ENCODE measurements at places on chromosomes 11 and 22. TPM values are rescaled to one million over a fixed set of nuclear protein-coding genes. Genes with fewer than 3 reads are reported as not detected.

Gene KRTAP5-5
- total RNA-seq, result not detected

Gene FAM180B
- not detected for total RNA-seq

Gene ANKRD42
- total RNA-seq, result 8.0 TPM

Gene MRGPRX3
- total RNA-seq, result not detected

Gene IFITM10
- 1.1 TPM for total RNA-seq

Gene RAB36
- 0.98 TPM for total RNA-seq

Gene PHETA2
- 11.6 TPM for total RNA-seq

Gene DDTL
- total RNA-seq, result 3.0 TPM

Gene KCNK4
- total RNA-seq, result not detected

DNA sequence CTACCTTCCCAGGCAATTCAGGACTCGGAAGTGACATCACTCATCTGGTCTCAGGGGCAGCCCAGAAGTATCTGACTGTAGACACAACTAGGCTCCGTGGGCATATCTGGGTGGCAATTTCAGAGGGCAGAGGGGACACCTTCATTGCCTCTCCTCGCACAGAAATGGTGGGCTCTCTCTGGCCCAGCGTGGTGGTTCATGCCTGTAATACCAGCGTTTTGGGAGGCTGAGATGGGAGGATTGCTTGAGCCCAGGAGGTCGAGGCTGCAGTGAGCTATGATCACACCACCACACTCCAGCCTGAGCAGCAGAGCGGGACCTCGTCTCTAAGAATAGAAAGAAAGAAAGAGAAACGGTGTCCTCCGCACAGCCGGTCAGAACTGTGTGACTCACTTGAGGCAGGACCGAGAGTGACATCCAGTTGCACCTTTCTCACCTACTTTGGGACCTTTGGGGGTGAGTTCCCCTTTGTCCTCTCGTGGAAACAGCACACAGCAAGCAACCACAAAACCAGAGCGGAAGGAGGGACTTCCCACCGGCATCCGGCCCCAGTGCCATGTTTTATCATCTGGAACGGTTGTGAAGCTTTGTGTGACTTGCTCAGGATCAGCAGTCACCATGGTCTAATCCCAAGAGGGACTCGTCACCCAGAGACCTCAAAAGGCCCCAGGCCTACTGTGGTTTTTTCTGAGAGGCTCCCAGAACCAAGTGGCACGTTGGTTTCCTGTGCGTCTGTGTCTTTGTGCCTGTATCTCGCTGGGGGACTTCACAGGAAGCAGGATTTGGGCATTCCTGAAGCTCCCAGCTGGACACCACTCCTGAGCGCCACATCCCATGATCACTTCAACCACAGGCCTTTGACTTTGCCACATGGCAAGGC, 38.4 kb upstream of the EMID1 start:
- DNase-seq, result no peak

- no peak for DNase-seq
These were observed 143.6 kb upstream of the ANO5 start for GRCh38 chr11:22049276-22049675.

- DNase-seq, result no peak
These were observed 135.4 kb downstream of the SLC17A6 start for GRCh38 chr11:22473586-22473985.

GRCh38 chr11:56624661-56625110, 10.0 kb upstream of the OR5M1 start:
- peak; percentile 27 for DNase-seq

DNA sequence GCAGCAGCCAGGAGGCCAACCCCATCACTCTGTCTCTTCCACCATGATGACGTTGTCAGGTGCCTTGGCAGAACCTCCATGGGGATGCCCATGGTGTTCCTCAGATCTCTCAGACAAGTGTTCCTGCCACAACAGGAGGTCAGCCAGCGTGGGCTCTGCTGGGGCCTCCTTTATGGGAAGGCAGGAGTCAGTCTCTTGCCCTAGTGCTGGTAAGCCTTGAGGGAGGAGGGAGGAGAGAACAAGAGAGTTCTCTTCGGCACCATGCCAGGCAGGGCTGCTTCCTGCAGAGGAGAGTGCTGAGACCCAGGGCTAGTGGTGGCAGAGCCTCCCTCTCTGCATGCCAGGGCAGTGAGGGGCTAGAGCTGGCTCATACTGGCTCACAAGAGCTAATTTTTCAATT, 32.5 kb downstream of the GNAZ start:
- DNase-seq, result no peak

DNA sequence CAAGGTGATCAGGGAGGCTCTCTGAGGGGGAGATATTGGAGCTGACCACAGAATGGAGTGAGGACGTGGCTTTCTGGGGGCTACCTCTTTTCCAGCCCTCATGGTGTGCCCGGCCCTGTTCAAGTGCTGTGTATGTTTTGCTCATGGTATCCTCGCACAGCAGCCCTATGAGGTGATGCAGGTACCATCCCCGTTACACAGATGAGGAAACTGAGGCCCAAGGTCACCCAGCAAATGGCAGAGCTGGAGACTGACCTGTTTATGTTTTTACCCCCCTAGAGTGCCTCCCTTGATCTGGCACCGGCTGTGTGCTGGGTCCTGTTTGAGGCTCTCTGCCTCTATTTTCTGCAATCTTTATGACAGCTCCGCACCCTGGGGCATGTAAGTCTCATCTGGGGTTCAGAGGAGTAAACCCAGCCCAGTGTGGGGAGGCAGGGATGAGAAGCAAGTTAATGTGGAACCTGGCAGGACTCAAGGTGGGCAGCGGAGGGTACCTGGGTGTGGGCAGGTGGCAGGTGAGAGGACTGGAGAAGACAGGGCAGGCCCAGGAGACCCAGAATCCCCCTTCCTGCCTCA, 20.8 kb downstream of the SGSM1 start:
- no peak for DNase-seq

DNA sequence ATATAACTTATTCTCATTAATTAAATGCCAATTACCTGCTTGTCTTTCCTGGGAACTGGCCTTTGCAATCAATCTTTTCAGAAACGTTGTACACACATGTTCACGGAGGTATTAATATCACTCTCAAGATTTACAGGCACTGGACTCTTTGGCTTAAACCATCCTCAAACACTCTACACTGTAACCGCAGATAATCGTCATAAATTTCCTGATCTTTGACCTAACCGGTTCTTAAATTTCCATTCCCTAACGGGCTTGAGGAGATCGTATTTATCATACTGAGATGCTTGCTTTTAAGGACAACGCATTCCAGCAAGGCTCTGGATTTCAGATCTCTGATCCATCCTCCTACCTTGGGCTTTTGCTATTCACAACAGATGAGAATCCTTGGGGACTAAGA, 72.8 kb downstream of the ARL14EP start:
- DNase-seq, result no peak

DNA sequence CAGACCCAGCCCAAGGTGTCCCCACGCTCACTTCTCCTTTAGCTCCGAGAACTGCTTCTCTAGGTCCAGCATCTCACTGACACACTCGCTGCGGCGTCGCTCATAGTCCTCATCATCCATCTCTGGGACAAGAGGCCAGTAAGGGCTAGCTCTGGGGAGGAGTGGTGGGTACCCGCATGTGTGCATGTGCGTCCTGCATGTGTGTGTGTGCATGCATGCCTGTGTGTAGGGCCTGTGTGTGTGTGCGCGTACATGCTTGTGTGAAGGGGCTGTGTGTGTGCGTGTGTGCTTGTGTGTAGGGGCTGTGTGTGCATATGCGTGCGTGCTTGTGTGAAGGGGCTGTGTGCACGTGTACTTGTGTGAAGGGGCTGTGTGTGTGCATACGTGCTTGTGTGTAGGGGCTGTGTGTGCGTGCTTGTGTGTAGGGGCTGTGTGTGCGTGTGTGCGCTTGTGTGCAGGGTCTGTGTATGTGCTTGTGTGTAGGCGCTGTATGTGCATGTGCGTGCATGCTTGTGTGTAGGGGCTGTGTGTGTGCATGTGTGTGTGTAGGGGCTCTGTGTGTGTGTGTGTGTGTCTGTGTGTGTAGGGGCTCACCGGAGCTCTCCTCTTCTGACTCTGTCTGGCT, 3.3 kb downstream of the BRMS1 start:
- DNase-seq, result no peak

GRCh38 chr11:134086376-134086775, 17.5 kb downstream of the JAM3 start:
- no peak for DNase-seq

DNA sequence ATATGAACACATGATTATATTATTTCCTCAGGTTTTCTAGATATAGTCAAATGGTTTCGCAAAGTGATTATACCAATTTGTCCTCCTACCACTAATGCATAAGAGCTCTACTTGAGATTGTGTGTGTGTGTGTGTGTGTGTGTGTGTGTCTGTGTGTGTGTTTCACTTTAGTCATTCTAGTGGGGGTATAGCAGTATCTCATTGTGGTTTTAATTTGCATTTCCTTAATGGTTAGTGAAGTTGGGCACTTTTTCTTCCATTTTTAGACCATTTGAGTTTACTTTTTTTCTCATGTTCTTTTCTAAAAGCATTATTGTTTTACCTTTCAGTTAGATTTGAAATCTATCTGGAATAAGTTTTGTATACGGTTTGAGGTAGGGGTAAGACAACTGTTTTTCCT, 12.9 kb downstream of the CAPN5 start:
- DNase-seq, result no peak

DNA sequence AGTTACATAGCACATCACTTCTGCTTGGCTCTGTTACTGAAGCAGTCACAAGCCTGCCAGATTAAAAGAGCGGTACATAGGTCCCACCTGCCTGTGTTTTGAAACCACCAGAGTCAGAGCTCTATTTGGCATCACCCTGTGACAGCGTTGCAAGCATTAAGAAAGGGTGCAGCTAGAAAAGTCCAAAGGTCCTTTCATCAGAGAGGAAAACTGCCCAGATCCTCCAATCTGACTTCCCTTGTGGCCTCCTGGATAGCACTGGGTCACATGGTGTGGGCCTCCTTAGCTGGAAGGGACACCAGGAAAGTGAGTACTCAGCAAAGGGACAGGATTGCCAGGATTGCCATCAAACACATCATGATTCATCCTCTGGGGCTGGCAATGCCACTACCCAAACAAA, 22.9 kb downstream of the STX3 start:
- DNase-seq, result peak; percentile 82

DNA sequence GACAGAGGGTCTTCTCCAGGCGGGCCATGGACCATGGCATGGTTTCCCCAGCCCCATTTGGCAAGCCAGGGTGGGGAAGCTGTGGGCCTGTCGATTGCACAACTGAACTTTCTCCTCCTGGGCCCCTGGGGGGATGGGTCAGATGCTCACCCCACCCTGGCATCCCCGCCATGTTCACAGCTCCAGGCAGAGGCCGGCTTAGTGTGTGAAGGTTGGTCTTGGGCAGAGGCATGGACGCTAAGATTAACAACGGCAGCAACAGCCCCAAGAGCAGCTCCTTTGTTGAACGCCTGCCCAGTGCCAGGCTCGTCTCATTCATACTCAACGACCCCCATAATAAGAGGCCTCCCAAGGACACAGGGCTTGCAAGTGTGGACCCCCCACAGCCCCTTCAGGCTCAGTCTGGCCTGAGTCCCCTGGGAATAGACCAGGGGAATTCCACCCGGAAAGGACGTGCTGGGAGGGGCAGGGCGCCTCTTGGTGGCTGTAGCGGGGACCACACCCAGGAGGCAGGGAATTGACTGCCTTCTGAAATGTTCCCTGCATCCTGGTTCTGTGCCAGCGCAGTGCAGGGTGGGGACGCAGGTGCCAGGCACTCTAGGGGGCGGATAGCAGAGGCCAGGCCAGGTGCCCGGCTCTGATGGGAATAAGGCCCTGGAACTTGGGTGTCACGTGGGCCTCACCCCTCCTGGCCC, 8.3 kb downstream of the TSPO start:
- DNase-seq, result peak; percentile 96

- no peak for DNase-seq
These were observed 25.2 kb downstream of the LIF start for GRCh38 chr22:30221121-30221992.

GRCh38 chr11:3613998-3614741, 27.6 kb downstream of the ART5 start:
- DNase-seq, result no peak

- DNase-seq, result no peak
These were observed 928.8 kb downstream of the FAM181B start for GRCh38 chr11:81804858-81805257.

DNA sequence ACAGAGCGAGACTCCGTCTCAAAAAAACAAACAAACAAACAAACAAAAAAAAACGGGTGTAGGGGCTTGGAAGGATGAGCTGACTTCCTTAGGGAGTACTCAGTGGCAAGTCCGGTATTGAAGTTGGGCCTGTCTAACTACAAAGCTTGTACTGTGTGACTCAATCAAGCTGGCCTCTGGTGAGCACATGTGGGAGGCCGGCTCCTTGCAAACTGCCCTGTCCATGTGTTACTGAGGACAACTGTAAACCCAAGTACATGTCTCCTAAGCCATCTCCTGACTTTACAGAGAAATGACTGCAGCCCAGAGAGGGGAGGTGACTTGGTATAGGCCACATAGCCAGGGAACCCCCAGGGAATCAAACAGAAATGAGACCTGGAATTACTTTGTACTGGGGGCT, 11.6 kb downstream of the RIBC2 start:
- no peak for DNase-seq

GRCh38 chr11:123437236-123437979, 7.3 kb downstream of the GRAMD1B start:
- no peak for DNase-seq

- no peak for DNase-seq
These were observed 135.2 kb downstream of the WNT11 start for GRCh38 chr11:76071090-76071489.

GRCh38 chr11:105224482-105225253, 85.1 kb upstream of the CARD18 start:
- no peak for DNase-seq

GRCh38 chr11:125263268-125263790, 98.8 kb downstream of the PKNOX2 start:
- DNase-seq, result peak; percentile 36

DNA sequence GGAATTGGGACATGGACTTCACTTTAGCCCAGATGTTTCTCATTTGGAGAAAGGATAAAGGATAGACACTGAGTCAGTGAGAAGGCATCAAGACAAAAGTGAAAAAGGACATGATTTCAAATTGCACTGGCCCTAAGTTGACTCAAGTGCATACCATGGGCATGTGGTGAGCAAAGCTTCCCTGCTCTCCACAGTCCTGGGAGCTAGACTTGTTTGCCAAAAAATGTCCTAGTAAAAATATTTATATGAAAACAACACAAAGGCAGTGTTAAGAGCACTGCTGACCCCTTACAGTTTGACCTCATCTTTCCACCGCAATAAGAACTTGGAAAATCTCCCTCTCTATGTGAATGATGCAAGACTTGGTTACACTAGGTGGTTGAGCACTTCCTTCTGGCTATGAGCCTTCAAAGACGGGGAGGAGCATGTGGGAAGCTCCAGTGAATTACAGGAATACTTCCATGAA, 46.5 kb upstream of the FIBIN start:
- DNase-seq, result peak; percentile 35
